Forelimb muscle (tissue), 1 donor: ENCODE measurements at places on chromosomes 6 and 20.

DNA sequence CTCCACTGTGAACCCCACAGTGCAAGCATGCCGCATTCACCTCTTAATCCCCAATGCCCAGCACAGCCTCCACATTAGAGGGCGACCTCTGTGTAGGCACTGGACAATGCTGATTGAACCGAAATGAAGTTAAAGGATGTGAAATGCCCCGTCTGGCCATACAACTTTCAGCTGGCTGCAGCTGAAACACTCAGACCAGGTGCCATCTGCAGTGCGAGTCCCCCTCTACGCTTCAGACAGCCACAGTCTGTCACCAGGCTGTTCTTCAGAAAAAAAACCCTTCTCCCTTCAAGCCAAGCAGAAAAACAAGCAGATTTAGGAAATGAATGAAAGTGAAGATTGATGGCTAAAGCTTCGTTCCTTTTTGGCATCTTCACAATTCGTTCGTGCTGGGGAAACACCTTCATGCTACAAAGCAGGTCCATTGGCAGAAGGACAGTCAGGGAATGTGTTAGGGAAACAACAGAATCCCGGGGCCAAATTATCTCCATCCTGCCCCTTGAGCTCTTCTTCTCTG lies 44.7 kb downstream of the TNFAIP3 start:
- DNase-seq, result no peak

GRCh38 chr6:56440551-56440981 lies 193.2 kb upstream of the COL21A1 start:
- no peak for DNase-seq

DNA sequence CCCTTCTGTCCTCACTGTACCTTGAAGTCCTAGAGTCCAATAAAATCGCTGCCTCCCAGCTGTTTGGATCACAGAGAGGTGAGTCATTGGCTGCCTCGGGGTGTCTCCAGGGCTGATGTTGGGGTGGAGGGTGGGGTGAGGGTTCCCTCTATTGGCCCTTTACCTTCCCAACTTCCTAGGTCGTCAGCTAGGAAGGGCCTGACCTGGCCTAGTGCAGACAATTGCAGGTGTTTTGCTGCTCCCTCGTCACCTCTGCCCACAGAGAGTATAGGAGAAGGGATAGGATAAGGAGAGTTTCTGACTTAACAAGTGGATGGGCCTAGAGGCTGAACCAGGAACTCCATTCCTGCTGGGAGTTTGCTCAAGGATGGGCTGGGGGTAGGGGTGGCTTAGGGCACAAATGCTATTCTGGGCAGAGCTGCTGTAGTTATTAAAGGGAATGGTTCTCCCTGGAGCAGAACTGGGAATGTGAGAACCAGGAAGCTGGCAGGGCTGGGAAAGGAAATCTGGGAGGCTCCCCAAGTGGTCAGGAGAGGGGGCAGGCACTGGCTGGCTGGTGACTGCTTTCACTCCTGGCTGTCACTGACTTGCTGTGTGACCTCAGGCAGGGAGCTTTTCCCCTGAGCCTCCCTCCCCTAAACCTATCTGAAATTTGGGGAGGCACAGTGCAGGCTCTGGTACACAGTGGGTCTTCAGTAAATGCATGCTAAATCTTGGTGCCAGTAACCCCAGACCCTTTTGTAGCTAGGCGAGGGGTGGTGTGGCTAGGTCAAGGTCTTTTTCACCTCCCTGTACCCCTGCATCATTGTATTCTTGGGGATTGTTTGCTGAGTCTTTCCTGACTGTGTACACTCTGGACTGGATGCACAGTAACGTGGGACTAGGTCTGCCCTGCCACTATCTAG lies 1.5 kb downstream of the TP53INP2 start:
- DNase-seq, result no peak

- no peak for DNase-seq
These were observed 26.7 kb downstream of the CEBPB start for GRCh38 chr20:50217207-50217949.

GRCh38 chr6:36563237-36563927 lies 16.1 kb upstream of the STK38 start:
- no peak for DNase-seq

DNA sequence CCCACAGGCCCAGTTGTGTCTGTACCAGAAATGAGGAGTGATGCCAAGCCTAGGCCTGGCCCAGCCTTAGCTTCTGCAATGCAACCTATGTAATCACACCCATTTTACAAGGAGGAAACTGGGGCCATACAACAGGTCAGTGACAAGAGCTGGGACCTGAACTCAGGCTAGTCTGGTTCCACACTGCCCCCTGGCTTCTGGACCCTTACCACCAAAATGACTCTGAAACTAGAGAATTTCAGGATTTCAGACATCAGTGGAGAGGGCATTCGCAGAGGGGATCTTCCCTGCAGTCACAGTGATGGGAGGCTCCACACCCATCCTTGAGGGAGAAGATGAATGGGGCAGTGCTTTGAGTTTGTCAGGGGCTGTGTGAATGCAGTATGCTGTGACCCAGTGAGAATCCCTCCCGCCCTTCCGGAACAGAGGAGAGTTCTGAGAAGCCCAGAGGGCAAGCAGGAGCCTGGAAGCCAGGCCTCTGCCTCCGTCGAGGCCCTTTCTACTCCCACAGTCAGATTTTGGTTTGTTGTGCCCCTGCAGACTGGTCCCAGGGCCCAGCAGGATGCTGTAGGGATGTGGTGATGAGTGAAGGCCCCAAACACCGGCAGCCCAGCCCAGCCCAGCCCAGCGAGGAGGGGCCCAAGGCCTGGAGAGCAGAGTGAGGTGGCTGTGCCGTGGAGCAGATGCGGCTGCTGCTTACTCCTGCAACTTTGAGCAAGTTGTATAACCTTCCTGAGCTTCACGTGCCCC lies 48.1 kb upstream of the MYL9 start:
- DNase-seq, result no peak

GRCh38 chr6:107750176-107750797 lies 73.8 kb downstream of the SCML4 start:
- DNase-seq, result no peak

DNA sequence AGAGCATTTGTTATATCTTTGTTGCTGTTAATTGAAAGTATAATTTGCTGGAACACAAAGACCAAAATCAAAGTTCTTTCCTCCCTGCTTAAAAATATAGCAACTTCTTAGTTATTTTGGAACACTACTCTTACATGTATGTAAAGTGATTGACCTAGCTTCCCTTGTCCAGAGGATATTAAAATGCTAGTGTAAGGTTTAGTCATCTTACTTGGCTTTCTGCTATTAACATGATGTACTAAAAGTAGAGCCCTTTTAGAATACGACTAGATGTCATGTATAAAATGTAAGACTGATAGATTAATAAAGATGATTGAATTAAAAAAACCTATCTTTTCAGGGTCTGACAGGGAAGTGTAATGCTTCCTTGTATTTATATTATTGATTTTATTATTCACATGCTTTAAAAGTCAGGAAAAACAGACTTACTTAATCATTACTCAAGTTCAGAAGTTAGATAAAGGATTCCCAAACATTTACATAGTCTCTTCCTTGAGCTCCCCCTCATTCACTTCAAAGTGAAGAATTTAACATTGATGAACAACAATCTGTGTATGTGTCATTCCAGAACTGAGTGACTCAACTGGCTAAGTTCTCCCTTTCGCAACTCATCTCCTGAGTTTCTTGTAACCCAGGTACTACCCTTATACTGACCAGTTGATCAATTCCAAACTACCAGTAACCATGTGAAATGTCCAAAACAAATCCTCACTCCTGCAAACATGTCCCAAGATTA lies 50.9 kb downstream of the BTBD9 start:
- DNase-seq, result no peak

DNA sequence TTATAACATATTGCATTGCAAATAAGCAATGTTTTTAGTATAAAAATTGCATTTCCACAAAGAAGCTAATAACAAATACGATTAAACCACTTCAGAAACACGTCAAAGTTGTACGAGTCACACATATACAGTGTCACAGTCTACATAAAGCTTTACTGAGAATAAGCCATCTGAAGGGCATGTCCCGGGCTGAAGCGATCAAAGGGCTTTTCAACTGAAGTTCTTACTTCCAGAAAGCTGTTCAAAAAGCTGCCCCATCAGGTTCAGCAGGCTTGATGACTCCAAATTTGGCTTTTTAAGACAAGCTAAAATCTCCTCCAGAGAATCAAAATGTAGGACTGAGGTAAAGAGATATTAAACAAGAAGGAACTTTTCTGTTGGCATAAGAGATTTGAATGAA lies 37.5 kb upstream of the HAO1 start:
- DNase-seq, result no peak

DNA sequence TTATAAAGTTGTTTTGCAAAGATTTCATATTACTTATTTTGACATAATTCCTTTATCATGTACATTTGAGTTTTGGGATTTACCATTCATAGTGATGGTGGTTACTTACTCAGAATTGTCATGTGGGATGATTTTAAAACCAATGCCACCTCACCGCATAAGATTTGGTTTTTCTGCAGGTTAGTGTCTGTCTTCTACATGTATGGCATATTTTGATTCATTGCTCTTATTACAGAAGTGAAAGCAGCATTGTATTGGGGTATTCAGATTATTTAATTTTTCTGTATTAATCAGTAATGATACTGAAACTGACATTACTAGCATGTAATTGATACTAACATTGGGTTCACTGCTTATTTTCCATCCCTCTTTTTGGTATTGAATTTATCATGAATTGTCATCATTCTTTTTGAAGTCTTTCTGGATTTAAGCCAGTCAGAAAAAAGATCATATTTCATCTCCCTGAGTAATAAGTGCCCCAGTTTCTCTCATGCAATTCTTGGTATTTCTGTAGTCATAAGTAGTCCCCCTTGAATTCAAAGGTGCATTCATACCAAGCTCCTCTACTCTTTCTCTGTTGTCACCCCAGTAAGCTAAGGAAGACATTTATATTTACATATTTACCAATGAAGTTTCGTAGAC lies 176.6 kb downstream of the BCKDHB start:
- DNase-seq, result no peak

DNA sequence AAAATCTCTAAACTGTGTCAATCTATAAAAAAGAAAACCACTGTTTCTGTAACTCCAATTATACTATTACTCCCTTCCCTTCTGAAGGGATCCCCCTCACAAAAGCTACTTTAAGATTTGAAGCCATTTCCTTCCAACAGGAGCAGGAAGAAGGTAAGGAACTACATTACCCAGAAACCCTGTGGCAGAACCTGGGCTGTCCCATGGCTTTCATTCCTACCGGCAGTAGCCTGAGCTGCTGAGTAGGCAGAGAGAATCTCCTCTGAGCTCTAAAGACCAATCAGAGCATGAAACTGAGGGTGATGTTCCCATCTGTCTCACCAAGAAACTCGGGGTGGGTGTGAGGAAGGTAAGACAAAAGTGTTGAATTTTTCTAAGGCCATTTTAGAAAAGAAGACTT lies 108.0 kb upstream of the LRFN2 start:
- DNase-seq, result no peak
